ENCODE measurements at places on chromosomes 5 and 9.

- DNase-seq: no peak
These were observed 115.7 kb upstream of the EPB41L4A start for GRCh38 chr5:112534611-112535255.

GRCh38 chr9:132506977-132507669, 75.3 kb upstream of the BARHL1 start:
- peak; percentile 20 for DNase-seq

GRCh38 chr9:37380570-37380969, 41.9 kb upstream of the GRHPR start:
- no peak for DNase-seq

DNA sequence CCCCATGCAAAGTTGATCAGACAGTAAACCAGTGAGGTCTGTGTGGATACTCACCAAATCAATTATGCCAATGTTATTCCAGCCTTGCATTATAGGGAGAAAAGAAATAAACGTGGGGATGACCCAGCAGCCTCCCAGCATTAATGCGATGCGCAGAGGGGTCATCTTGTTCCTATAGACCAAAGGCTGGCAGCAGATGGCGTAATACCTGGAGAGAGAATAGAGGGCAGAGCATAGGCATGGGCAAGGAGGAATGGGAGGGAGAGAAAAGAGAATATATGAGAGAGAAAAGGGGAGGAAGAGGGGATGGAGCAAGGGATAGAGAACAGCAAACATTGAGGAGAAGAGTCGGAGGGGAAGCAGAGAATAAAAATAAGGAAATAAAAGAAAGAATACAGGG, 131.2 kb downstream of the HTR4 start:
- no peak for DNase-seq

- no peak for DNase-seq
These were observed 200.5 kb downstream of the ARHGEF28 start for GRCh38 chr5:73826301-73827105.

GRCh38 chr9:76634356-76635054, 129.7 kb upstream of the PCA3 start:
- no peak for DNase-seq

DNA sequence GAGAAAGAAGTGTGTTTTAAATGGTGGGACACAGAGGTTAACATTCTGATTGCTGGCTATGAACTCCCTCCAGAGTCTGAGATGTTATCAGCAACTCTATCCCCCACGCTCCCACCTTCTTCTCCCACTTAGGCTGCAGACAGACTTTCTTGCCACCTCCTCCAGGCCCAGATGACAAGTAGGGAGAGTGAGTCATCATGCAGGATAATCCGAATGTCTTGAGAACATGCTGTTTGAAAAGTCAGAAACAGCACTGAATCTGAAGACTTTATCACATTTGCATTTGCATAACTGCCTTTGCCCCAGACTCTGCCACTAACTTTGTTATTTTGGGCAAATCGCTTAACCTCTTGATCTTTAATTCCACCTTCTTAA, 139.8 kb downstream of the ESM1 start:
- DNase-seq: no peak

- DNase-seq: no peak
These were observed 57.1 kb downstream of the RAB3C start for GRCh38 chr5:58640011-58640410.

GRCh38 chr5:39580702-39581453, 156.1 kb upstream of the DAB2 start:
- no peak for DNase-seq

GRCh38 chr5:144438237-144438636, 267.6 kb downstream of the KCTD16 start:
- no peak for DNase-seq

- no peak for DNase-seq
These were observed 71.2 kb downstream of the PLAC8L1 start for GRCh38 chr5:146034127-146034526.

- no peak for DNase-seq
These were observed 41.6 kb downstream of the CSF1R start for GRCh38 chr5:150044712-150045111.

DNA sequence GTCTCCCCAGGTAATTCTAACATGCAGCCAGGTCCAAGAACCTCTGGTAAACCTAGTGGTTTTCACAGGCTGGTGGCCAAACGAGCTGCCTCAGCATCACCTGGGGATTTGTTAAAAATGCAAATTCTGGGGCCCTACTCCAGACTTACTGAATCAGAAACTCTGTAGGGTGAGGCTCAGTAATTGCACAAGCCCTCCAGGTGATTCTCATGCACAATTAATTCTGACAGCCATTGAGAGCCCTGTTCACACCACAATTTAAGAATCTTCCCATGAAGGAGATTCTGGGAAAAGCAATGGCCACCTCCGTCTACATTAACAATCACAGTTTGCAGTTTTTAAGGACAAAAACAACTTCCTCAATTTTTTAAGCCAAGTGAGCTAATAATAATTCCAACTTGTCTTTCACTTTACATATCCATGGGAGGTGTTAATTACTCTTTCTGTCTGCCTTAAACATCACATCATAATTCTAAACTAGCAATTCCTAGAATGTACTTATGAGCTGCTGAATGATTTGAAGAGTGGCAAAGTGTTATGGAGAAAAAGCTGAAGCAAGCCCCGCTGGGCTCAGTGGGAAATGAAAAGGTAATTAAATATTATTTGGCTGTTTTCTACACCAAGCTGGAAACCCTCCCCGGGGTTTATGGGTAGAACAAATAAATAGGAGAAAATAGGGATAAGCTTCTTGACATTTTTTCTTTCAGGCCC, 70.0 kb downstream of the GLDC start:
- DNase-seq: no peak

- DNase-seq: no peak
These were observed 3.7 kb upstream of the STXBP1 start for GRCh38 chr9:127608104-127608966.

DNA sequence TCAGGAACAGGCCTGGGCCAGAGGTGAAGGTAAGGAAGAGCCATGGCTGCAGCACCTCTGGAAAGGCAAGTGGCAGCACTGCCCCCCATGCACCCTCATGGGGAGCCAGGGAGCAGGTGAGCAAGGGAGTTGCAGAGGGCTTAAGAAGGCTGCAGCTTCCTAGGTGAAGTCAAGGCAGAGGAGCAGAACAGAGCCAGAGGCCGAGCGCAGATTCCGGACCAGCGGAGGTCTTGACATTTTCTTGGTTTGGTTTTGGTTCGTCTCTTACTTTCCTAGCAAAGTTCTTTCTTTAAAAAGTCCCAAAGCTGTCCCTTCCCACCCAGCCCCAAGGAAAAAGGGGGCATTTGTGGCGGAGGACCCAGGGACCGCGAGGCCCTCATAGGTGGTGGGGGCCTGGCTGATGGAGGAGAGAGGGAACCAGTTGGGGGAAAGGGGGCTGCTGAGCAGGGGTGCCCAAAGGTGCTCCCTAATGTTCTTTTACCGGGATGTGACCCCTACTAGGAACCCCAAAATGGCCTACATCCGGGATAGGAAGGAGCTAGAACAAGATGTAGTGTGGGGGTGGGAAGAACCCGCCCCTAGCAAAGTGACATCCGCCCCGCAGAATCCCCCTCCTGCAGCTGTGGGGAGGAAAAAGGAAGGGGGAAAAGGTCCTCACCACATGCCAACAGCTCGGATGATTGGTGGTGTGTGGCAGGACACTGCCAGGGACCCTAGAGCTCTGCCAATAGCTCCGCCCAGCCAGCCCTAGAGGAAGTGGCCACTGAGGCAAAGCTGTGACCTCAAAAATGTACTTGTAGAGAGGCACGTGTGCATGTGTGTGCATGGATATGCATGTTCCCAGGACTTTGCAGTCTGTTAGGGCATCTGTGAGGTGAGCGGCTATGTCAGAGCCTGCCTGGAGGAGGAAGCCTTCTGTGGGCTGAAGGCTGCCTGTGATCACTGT, 914 bp upstream of the CD72 start:
- peak; percentile 45 for DNase-seq

GRCh38 chr5:1004461-1005248, 3.9 kb upstream of the NKD2 start:
- DNase-seq: no peak

GRCh38 chr5:36435516-36435915, 133.8 kb upstream of the RANBP3L start:
- DNase-seq: no peak

DNA sequence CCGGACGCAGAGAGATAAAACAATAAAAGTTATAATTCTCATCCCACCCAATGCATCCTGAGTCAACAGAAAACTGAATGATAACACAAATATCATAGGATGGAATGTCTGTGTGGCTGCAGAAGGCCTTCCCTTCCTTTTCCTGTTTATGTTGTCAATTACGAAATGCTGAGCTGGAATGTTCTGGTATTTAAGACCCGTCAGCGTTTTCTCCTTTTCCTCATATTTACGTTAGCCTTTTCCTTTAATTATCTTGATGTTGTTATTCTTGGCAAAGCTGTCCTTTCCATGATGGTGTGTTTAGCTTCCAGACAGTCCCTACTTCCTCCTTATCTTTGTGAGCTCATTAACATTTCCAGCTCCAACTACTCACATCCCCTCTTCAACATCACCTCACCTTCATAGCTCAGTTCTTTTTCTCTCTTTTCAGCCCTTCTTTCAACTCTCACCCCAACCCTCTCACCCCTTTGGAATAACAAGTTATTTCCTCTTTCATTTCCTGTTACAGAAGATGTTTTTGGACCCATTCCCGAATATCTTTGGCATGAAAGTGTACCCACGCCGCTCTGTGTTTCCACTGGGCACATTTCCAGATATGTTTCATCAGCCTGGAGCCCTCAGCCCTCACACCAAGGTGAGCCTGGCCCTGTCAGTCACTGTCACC, 221.6 kb downstream of the NR2F1-AS1 start:
- DNase-seq: no peak

DNA sequence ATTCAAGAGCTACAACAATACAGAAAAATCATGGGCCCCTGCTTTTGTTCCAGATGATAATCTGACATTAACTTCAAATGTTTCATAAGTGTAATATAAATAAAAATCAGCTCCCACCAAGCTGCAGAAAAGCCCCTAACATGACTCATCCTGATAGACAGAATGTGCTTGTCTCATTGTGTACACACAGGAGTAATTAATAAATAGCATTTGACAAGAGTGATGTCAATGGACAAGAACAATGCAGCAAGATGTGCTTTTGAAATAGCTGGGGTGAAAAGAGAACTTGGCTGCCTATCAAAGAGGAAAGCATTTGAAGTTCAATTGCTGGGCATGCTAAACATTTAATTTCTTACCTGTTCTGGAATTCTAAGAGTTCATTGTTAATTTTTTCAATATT, 79.2 kb downstream of the DNAH5 start:
- no peak for DNase-seq

DNA sequence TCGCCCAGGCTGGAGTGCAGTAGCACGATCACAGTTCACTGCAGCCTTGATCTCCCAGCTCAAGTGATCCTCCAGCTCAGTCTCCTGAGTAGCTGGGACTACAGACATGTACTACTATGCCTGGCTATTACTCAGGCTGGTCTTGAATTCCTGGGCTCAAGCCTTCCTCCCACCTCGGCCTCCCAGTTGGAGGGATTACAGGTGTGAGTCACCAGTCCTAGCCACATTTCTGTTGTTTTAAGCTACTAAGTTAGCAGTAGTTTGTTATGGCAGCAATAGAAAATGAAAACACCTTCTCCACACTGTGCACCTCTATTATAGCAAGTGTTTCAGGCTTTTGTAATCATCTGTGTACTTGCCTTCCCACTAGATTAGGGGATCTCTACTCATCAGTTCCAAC, 588.9 kb upstream of the TLE4 start:
- DNase-seq: no peak

DNA sequence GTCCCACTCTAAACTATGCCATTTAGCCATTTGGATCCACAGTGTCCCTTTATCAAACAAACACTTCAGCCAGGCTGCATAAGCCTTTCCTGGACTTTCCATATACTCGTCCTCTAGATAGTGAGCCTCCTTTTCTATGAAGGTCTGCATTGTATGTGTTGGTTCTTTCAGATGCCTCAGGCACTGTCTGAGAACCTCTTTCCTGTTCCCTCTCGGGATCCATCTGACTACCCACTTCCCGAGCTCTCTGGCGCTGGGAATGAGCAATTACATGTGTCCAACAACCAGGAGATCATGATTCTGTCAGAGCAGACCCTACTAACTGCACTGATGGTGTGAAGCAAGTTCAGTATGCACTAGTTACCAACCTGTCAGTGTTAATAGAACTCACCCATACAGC, 14.2 kb downstream of the SMC2 start:
- no peak for DNase-seq

DNA sequence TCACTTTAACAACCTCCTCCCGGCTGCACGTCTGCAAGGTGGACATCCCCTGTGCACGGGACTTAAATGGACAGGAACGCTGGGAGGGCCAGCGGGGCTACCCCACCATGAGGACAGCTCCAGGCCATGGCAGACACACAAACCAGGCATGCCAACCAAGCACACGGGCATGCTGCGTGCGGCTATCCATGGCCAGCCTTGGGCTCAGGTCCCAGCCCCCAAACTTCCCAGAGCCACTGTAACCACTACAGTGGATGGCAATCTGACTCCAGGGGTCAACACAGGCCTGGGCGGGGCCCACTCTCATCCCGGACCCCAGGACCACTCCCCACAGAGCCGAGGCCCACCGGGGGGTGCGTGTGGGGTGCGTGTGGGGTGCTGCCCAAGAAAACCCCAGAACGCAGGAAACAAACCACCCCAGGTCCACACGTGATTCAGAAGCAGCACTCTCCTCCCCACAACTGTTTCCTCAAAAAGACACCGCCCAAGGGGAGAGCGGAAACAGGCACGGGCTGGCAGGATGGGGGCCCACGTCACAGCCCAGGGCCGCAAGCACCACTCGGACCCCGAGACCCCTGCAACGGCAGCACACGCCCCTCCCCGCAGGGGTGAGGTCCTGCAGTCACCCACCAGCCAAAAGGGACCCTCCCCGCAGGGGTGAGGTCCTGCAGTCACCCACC, 7.4 kb downstream of the SLC12A7 start:
- peak; percentile 76 for DNase-seq

GRCh38 chr9:2809692-2810419, 34.0 kb downstream of the PUM3 start:
- DNase-seq: no peak

GRCh38 chr5:59178482-59178881, 595.6 kb downstream of the RAB3C start:
- DNase-seq: no peak

DNA sequence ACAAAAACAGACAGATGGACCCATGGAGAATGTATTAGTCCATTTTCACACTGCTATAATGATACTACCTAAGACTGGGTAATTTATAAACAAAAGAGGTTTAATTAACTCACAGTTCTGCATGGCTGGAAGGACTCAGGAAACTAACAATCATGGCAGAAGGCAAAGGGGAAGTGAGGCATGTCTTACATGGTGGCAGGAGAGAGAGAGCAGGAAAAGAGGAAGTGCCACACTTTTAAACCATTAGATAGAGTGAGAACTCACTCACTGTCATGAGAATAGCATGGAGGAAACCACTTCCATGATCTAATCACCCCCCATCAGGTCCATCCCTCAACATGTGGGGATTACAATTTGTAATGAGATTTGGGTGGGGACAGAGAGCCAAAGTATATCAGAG, 808.9 kb downstream of the CDH12 start:
- DNase-seq: peak; percentile 45

DNA sequence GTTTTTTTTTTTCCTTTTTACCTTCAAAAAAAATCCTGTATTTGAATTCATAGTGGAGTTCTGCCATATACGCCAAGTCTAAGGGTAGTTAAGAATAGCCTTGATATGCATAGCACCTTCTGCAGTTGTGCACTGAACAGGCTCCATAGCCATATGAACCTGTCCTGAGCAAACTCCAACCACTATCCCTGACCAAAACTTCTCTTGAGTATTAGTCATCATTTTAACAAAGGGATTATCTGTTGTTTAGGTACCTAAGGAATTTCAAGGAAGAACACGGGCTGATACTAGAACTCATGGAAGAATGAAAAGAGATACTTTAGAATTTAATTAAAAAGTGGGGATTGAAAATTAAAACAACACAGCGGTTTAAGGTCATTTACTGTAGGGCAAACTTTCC, 1.9 kb upstream of the FBXO38 start:
- DNase-seq: no peak

All from Kasumi-1 (cell line).